ENCODE measurements at places on chromosomes 6 and 20. TPM values are rescaled to one million over a fixed set of nuclear protein-coding genes. Genes with fewer than 3 reads are reported as not detected.

- peaks cover 4% of the 10 kb centered on the region for H3K27me3 ChIP-seq
- H3K36me3 ChIP-seq: no peaks in the 10 kb centered on the region
- H3K27ac ChIP-seq: no peak overlapping the region
- no peak for DNase-seq
- H3K4me3 ChIP-seq: no peak overlapping the region
- no peaks in the 10 kb centered on the region for H3K4me1 ChIP-seq
Observed at GRCh38 chr20:22929661-22930060, 105.5 kb upstream of the SSTR4 start.

DNA sequence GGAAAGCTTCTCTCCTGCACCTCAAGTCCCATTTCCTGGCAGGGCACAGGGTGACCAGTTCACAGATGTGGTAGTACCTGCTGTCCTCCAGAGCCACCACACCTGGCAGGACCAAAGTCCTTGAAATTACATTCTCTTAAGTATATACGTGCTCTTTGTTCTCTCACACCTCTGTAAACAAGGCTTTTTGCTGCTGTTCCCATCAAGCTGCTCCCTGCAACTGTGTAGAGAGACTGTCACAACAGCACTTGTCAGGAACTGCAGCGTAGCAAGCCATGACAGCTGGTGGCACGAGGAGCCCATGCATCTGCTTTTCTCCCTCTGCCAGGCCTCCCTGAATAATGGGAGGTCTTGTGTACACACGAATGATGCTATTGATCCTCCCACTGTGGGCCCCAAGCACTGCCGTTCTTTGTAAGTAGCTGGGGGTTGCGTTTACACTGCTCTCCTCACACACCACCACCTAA, 431.8 kb downstream of the CD83 start:
- H3K4me3 ChIP-seq: no peak overlapping the region
- no peak overlapping the region for H3K27ac ChIP-seq
- H3K27me3 ChIP-seq: no peaks in the 10 kb centered on the region
- H3K4me1 ChIP-seq: peaks cover 9% of the 10 kb centered on the region

DNA sequence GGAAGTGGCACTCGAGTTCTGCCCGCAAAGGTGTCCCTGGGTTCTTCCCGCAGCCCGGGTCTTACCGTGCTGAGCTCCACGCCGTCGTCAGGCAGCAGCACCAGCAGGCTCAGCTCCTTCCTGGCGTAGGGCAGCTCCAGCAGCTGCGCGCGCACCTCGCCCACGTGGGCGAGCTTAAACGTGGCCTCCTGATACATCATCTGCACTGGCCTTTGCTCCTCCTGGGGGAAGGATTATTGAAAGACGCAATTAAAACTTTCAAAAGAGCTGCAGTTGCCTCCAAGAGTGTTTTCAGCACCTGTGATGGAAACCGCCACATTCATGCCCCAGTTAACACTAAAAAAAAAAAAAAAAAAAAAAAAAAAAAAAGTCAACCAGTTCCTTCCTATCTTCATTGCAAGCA, 11.3 kb downstream of the SERPINB9 start:
- no peak overlapping the region for H3K27ac ChIP-seq
- no peaks in the 10 kb centered on the region for H3K36me3 ChIP-seq
- DNase-seq: no peak
- no peaks in the 10 kb centered on the region for H3K4me1 ChIP-seq

DNA sequence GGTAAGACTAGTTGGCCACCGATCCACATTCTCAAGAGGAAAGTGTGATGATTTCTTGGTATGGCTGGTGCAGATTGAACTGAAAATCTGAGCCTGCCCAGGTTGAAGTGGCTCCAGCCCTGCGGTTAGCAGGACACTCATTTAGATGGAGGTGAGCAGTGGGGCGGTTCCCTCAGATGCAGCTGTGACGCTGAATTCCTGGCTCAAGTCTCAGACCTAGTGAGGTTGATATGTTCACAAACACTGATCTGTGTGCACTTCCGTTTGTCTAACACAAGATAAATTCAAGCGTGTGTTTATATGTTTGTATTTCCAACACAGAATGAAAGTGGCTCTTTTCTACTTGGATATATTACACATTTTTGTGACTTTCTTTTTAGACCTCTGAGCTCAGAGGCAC, 83.4 kb upstream of the FRMD1 start:
- no peak overlapping the region for H3K4me3 ChIP-seq
- H3K4me1 ChIP-seq: no peaks in the 10 kb centered on the region
- DNase-seq: no peak

- H3K4me1 ChIP-seq: peaks cover 18% of the 10 kb centered on the region
- no peaks in the 10 kb centered on the region for H3K36me3 ChIP-seq
- DNase-seq: peak; percentile 39
- no peak overlapping the region for H3K27ac ChIP-seq
Observed at GRCh38 chr6:37648465-37649330, 49.0 kb downstream of the MDGA1 start.

DNA sequence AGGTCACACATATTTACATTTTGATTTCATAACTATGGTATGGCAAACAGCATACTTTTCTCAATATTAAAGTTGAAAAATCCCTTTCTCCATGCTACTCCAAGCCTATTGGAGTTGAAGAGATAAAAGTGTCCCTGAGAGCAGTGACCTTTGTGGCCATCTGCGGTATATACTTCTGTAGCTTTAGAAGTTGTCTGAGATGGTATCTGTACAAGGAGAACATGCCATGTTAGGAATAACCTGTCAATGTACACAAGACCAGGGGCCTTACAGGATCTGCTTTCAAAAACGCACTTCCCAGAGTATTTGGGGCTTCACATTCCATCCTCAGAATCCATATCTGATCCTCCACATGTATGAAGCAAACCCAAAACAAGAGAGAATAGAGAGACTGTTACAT, 226.7 kb downstream of the MEI4 start:
- DNase-seq: no peak
- no peak overlapping the region for H3K4me3 ChIP-seq
- no peaks in the 10 kb centered on the region for H3K27me3 ChIP-seq

- H3K27ac ChIP-seq: no peak overlapping the region
- no peaks in the 10 kb centered on the region for H3K27me3 ChIP-seq
- H3K36me3 ChIP-seq: no peaks in the 10 kb centered on the region
- DNase-seq: no peak
Observed at GRCh38 chr6:45947807-45948206, 67.9 kb downstream of the CLIC5 start.

GRCh38 chr6:50716899-50717509, 3.7 kb downstream of the TFAP2D start:
- no peaks in the 10 kb centered on the region for H3K27me3 ChIP-seq
- H3K4me3 ChIP-seq: no peak overlapping the region
- H3K27ac ChIP-seq: no peak overlapping the region
- H3K4me1 ChIP-seq: no peaks in the 10 kb centered on the region

DNA sequence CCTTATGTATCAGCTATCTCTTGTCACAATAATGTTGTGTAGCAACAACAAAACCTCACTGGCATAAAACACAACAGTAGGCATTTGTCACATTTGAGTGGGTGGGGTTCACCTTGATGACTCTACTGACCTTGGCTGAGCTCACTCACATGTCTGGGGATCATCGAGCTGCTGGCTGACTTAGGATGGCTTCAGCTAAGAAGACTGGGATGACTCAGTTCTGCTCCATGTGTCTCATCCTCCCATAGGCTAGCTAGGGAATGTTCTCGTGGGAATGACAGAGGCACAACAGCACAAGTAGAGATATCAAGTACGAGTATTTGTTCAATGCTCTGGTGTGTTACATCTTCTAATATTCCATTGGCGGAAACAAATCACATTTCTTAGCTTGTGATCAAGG, 167.9 kb downstream of the PLCB1 start:
- no peaks in the 10 kb centered on the region for H3K27me3 ChIP-seq
- no peak overlapping the region for H3K27ac ChIP-seq
- DNase-seq: no peak
- no peaks in the 10 kb centered on the region for H3K4me1 ChIP-seq
- no peak overlapping the region for H3K4me3 ChIP-seq

TPD52L1 gene
- 97.0 TPM for total RNA-seq

BANF2 gene
- total RNA-seq: not detected

KIAA0408 gene
- 3.2 TPM for total RNA-seq

OOEP gene
- not detected for total RNA-seq

IL20RA gene
- 1.4 TPM for total RNA-seq
